ENCODE measurements at places on chromosomes 1 and 21.

DNA sequence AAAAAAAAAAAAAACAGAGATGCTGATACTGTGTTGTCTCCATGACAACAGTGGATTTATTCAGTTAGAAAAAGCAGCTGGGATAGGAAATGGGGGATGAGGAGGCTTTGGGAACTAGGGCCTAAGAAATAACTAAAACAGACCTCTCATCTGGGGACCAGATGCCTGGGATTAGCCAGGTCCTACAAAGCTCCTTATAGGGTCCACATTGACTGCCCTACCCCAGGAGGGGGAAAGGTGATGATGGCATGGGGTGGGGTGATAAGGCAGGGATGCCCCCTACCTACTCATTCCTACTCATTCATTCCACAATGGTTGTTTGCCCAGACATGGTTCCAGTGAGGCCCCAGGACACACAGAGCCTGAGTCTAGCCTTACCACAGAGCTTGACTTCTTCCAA, 131.2 kb downstream of the PLXNA2 start:
- DNase-seq, result no peak

GRCh38 chr1:228097333-228098081, 5.6 kb downstream of the C1orf35 start:
- DNase-seq, result peak; percentile 5

GRCh38 chr1:12028957-12029511, 9.7 kb downstream of the MIIP start:
- no peak for DNase-seq

GRCh38 chr1:53696571-53696970, 42.4 kb downstream of the GLIS1 start:
- DNase-seq, result no peak

DNA sequence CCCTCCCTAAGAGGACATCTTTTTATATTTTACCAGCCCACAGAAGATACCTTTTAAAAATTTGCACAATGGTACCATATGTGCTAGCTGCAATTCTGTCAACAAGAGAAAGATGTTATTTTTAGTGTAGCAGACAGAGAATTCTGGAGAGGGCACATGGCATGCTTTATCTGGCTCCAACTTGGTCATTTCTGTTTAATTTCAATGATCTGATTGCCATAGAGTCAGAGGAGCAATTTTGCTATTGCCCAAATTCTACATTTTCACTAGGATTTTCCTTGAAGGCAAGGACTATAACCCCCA, 17.3 kb downstream of the DISC1 start:
- no peak for DNase-seq

DNA sequence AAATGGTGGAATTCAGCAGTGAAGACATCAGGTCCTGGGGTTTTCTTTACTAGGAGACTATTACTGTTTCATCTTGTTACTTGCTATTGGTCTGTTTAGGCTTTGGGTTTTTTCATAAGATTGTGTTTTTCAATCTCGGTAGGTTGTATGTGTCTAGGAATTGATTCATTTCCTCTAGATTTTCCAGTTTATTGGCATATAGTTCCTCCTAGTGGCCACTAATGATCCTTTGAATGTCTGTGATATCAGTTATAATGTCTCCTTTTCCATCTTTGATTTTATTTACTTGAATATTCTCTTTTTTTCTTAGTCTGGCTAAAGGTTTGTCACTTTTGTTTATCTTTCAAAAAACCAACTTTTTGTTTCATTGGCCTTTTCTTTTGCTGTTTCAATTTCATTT, 233.0 kb downstream of the RWDD3 start:
- DNase-seq, result no peak

DNA sequence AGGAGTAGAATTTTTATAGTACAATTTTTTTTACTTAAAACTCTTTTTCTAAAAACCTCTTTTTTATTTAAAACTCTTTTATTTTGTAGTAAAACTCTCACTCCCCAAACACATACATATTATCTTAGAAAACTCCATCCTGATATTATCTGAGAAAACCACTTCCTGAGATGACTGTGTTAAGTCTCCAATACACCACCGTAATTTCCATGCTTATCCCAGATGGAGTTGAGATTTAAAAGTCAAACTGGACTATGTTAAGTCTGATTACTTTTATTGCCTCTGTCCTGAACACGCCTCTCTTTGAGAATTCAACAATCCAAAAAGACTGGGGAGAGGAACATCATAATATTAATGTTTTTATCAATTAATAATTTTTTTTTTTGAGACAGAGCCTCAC, 3.7 kb downstream of the SEC16B start:
- no peak for DNase-seq

DNA sequence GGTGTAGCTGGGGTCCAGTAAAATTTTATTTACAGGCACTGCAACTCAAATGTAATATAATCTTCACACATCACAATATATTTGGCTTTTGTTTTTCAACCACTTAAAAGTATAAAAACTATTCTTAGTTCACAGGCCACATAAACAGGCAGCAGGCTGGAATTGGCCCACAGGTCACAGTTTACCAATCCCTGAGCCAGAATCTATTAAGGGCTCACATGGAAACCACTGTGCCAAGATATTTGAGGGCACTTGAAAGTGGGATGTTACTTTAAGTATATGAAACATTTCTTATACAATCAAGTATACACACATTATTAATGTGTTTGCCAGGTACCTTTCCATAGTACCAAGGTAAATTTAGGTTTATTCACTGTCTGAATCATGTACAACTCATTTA, 71.9 kb upstream of the PRDX6 start:
- DNase-seq, result no peak

DNA sequence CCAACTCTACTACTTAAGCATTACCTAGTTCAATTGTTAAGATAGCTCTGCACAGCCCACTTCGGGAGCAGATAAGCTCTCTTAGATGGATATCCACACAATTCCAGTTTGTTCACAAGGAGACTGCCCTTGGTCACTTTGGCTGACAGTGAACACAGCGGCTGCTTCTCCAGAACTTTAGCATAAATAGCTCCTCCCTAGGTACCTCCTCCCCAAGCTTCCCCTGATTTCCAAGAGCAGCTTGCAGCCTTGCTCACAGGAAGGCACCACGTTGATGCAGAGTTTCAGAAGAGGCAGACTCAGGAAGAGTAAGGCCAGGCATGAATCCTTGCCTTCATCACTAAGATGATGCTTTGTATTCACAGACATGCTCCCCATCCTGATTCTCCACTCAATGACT, 24.7 kb downstream of the TFF3 start:
- no peak for DNase-seq

DNA sequence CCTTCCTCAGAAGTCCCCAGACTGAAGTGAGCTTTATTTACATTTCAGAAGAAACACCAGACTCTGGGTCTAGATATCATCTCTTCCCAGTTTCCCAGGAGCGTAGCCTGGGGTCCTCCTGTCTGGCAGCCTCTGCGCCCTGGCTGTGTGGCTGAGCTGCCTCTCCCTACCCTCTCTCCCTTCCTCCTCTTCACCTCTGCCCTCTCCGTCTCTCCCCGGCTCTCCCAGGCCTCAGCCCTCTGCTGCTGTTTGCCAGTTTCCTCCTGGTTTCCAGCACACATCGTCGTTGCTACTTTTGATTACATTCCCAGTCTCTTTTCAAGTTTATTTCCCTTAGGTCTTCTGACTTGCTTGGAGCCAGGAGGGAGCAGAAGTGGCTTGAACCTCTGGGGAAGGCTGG, 91.1 kb upstream of the DISP3 start:
- DNase-seq, result no peak

DNA sequence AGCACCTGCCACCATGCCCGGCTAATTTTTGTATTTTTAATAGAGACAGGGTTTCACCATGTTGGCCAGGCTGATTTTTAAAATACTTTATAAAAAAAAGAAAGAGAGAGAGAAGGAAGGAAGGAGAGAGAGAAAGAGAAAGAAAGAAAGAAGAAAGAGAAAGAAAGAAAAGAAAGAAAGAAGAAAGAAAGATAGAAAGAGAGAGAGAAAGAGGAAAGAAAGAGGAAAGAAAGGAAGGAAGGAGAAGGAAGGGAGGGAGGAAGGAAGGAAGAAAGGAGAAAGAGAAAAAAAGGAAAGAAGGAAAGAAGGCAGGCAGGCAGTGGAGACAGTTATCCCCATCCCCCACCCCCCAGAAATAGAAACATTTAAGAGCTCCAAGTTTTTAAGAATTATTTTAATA, 69.9 kb downstream of the TOMM20 start:
- no peak for DNase-seq

- no peak for DNase-seq
Observed at GRCh38 chr1:188615321-188615720, 1786.6 kb downstream of the PLA2G4A start.

DNA sequence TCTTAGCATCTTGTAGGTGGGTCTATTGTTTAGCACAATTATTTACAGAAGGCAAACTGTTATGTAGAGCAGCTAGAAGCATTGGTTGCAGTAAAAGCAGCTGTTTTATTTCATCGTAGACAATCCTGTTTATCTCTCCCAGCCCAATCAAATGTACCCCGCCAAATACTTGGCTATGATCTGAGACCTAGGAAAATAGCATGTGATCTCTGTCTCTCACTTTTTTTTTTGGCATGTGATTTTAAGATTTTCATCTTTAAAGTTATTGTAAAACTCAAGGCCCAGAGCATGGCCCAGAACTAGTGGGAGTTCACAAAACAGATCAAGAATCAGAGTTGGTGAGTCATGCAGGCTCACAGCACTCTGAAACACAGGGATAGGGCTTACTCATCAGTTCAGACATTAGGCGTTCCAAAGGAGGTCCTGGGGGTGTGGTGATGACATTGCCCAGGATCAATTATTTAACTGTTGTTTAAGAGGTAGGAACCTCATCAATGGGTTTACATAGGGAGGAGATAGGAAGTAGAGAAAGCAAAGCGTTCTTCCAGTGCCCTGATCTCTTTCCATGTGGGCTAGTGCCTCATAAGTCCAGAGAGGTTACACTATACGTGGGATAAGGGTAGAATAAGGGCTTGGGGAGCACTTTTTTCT, 40.2 kb downstream of the TBX19 start:
- no peak for DNase-seq

DNA sequence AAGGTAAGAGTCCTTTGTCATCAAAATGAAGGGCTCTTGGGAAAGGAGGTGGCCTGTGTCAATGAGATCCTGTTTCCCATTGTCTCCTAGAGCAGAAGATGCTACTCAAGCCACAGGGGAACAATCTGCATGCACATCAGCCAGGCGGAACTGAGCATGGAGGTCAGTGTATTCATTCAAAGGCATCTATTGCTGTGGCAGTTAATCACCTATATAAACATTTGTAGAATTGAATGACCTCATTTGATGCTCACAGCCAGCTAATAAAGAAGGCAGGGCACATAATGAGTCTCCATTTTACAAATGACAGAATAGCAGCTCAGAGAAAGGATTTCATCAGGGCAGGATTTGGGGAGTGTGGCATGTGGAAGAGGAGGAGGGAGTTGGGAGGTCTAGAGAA, 5.7 kb upstream of the FYB2 start:
- DNase-seq, result no peak

DNA sequence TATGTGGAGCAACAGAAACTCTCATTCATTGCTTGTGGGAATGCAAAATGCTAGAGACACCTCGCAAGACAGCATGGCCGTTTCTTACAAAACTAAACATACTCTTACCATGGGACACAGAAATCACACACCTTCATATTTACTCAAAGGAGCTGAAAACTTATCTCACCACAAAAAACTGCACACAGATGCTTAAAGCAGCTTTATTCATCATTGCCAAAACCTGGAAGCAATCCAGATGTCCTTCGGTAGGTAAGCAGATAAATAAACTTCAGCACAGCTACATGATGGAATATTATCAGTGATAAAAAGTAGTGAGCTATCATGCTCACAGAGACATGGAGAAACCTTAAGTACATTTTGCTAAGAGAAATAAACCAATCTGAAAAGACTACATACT, 124.3 kb downstream of the RERE start:
- no peak for DNase-seq

- DNase-seq, result no peak
Observed at GRCh38 chr1:204224655-204225054, 10.9 kb upstream of the GOLT1A start.

DNA sequence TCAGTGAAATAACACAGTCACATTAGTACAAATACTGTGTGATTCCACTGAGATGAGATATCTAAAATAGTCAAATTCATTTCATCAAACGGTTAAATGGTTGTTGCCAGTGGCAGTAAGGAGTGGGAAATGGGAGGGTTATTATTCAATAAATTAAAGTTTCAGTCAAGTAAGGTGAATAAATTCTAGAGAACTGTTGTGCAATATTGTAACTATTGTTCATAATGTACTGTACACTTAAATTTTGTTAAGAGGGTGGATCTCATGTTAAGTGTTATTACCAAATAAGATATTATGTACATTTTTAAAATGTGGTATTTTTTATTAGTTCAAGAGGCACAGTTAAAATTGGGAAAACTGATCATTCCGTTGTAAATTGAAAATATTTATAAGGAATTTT, 463.3 kb upstream of the BRINP3 start:
- no peak for DNase-seq

DNA sequence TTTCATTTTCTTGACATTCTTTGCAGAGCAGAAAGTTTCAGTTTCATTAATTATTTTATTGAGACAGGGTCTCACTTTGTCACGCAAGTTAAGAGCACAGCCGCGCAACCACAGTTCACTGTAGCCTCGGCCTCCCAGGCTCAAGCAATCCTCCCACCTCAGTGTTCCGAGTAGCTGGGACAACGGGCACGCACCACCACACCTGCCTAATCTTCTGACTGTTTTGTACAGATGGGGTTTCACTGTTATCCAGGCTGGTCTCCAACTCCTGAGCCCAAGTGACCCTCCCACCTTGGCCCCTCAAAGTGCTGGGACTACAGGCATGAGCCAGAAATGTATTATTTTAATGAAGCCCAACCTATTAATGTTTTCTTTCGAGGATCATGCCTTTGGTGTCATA, 3.0 kb upstream of the SPATC1L start:
- DNase-seq, result no peak

- no peak for DNase-seq
Observed at GRCh38 chr1:115832651-115833050, 8.3 kb downstream of the NHLH2 start.

GRCh38 chr1:56578963-56579875, at the start of gene PLPP3:
Gene PLPP3, minus strand, starts transcription at chr1:56579563. Its CDS starts 547 bp downstream, at chr1:56579016.
- peak; percentile 56 for DNase-seq
